T-helper 9 cell (primary cell): ENCODE measurements at places on chromosomes 2 and 18.

DNA sequence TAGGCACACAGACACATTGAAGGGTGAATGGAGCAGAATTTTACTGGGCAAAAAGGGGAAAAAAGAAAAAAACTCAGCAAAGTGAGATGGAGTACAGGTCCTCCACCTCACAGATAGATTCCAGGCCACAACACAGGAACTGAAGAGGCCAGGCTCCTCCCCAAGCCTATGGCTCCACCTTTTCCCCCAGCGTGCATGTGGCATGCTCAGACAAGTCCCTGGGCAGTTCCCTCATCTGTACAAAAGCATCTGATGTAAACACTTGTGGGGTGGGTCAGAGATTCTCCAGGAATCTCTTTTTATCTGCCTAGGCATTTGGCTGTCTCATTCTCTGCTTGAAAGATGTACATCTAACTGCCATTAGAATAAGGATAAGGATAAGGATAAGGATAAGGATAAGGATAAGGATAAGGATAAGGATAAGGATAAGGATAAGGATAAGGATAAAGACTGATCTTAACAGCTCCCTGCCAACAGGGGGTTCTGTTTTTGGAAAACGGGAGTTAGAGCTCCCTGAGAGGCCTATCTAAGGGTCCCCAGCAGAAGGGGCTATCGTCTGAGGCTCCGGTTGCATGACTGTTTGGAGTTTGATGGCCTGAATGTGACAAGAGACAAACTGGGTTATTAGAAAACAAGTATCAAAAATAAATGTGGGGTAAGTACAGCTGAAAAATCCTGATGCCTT is 17.2 kb upstream of the ASXL3 start:
- DNase-seq, result no peak

DNA sequence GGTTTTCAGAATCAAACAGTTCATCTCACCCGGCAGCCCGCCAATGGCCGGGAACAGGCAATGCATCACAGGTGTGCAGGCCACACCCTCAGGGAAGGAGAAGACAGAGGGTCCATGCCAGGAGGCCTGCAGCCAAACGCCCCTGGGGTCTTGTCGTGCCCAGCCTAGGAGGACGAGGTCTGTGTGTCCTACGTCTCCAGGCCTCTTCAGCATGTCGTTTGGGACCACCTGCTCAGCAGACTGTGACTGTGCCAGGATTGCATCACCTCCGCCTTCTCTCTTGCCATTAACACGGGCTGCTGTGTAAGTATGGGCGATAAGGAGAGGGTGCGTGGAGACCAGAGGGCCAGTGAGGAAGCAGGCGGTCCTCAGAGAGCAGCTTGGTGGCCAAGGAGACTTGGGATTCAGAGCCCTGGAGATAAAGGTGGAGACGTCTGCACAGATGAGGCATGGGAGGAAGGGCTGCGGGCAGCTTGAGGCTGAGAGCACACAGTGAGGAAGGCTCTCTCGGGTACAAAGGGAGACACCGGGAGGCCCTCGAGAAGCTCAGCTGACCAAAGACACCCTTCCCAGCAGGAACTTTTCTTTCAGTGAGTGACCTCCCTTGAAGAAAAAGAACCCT is 37.4 kb upstream of the KLHL29 start:
- DNase-seq, result no peak

DNA sequence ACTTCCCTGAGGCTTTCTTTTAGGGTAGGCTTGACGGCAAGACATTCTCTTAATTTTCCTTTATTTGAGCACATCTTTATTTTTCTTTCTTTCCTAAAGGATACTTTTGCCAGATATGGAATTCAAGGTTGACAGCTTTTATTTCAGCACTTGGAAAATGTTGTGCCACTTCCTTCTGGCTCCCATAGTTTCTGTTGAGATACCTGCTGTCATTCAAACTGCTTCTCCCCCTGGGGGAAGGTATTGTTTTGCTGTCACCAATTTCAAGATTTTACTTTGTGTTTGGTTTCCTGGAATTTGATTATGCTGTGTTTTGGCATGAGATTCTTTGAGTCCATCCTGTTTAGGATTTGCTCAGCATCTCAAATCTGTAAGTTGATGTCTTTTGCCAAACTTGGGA is 39.1 kb upstream of the TWIST2 start:
- DNase-seq, result no peak

DNA sequence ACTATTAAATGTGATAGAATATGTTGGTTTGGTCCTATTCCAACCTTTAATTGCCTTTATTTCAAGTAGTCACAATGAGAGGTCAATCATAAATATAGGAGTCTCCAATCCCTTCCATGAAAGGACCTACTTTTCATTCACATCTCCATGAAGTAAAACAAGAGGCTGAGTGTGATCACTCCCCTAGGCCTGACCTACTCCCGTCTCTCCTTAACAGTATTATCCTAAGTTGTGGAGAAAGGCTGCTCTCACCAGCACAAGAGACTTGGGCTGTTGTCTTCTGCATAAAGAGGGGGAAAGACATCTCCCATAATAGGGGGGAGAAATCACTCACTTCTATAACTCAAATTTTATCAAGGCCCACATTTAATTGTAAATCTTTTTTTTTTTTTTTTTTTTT is 105.4 kb downstream of the SOS1 start:
- no peak for DNase-seq

DNA sequence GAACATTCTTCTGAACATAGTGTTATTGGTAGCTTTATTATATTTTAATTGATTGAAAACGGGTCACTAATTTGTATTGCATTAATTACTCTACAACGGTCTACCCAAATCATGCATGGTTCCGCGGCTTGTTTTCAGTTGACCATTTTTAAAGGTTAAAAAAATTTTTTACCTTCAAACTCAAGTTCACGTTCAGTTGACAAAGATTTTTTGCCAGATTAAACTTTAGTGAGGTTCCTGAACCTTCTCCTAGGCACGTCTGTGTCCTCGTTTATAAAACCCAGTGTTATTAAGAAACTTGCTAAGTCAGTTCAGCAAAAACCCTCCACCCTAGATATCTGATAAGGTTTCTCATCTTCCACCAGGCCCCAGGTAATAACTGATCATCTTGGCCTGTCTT is 331.2 kb downstream of the ALK start:
- no peak for DNase-seq

DNA sequence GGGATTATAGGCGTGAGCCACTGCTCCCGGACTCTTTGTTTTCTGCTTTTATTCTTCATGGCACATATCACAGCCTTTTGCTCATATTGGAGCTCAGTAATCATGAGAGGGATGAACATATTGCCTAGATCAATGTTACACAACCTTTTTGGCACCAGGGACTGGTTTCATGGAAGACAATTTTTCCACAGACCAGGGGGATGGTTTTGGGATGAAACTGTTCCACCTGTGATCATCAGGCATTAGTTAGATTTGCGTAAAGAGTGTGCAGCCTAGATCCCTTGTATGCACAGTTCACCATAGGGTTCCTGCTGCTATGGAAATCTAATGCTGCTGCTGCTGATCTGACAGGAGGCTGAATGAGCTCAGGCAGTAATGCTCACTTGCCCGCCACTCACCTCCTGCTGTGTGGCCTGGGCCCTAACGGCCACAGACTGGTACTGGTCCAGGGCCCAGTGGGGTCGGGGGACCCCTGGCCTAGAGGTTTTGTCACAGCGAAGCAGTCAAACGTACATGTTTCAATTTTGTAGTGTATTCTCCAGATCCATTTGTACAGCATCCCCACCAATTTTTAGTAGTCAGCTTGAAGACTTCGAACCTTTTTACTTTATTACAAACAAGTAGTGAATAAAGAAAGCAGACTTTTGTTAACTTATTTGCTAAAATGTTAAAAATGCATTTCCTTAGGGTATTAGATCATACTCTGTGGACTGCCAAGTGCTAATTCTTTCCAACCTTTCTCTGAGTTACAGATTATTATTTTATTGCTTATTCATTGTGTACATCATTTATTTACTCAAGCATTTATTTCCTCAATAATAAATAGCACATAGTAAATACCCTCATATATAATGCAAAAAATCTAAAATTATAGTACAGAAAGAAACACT is 6.2 kb downstream of the DAW1 start:
- no peak for DNase-seq

DNA sequence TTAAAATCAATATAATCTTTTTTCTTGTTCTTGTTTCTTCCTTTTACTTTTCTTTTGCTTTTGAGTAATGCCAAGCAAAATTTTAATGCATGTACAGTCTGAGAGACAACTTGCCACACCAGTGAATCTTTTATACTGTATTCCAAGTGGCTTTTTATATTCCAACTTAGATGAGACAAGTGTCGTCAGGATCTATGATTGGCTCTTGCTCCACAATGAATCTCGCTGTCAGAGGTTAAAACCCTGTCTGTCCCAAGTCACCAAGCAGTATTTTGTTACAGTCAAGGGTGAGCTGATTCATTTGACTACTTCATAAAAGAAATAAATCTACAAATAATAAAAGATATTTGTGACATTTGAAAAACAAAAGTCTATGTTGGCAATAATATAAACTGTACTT is at the start of gene MSTN:
Gene MSTN (minus strand): TSS at position 129 of the 400 bp plus-strand sequence. CDS start 133 bp downstream, outside the sequence.
- DNase-seq, result no peak

DNA sequence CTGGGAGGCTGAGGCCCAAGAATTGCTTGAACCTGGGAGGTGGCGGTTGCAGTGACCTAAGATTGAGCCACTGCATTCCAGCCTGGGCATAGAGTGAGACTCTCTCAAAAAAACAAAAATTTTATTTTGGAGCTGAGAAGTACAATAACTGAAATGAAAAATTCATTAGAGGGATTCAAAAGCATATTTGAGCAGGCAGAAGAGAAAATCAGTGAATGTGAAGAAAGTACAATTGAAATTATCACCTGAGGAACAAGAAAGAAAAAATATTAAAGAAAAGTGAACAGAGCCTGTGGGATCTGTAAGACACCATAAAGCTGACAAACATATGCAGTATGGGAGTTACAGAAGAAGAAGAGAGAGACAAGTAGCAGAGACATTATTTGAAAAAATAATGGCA is 137.1 kb downstream of the RAB3GAP1 start:
- DNase-seq, result no peak

DNA sequence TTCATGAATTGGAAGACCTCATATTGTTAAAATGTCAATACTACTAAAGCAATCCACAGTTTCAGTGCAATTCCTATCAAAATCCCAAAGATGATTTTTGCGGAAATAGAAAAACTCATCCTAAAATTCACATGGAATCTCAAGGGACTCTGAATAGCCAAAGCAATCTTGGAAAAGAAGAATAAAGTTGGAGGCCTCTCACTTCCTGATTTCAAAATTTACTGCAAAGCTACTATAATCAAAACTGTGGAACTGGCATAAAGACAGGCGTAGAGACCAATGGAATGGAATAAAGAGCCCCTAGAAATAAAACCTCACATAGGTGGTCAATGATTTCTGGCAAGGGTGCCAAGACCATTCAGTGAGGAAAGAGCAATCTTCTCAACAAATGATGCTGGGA is 42.3 kb downstream of the ACOXL start:
- DNase-seq, result no peak

DNA sequence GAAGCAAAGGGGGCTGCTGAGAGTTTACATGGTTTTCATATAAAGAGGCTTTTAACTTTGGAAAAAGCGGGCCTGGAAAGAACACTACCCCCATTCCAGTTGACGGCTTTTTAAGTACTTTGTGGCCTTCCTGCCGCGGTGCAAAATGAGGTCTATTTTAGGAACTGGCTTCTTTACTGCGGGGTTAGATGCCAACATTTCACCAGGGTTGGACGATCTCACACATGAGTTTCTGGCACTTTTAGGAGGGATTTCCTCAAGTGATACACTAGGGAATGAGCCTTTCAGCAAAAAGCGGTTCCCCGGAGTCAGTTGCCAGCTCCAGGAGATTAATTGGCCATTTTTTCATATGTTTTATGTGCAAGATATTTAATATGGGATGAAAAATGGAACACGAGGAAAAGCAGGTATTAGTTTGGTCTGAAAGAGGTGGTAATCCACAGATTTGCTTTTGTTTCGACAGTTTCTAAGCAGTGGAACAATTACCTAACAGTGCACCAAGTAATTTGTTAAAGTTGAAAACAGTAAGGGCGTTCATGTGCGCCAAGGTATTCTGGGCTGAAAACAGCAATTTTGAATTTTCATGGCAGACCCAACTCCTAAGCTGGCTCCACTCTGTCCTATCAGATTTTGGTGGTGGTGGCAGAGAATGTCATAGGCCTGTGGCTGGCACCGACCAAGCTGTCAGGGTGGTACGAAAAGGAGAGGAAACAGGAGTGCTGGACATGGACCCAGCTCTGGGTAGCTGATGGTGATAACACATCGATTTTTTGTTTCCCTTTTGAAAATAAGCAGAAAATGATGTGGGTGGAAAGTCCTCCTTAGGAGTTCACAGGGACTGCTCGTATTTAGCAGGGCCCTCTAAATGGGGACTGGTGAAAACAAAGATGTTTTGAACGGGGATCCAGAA is 55.6 kb upstream of the FZD5 start:
- DNase-seq, result no peak

DNA sequence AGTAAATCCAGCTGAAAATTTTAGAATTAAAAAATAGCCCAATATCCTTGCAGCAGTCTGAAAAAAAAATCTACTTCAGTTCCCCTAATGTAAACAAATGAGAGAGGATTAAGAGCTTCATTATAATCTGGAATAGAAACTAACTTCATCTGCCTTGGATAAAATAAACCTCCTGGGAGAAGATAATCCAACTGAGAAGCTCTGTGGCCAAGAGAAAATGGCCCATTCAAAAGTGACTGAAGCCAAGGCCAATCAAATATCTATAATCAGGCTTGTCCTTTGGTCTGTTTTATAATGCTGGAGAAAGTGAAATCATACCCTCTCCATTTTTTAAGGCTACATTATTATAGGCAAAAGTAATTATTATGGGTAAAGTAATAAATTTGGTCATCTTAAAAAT is 110.0 kb downstream of the NEB start:
- no peak for DNase-seq

DNA sequence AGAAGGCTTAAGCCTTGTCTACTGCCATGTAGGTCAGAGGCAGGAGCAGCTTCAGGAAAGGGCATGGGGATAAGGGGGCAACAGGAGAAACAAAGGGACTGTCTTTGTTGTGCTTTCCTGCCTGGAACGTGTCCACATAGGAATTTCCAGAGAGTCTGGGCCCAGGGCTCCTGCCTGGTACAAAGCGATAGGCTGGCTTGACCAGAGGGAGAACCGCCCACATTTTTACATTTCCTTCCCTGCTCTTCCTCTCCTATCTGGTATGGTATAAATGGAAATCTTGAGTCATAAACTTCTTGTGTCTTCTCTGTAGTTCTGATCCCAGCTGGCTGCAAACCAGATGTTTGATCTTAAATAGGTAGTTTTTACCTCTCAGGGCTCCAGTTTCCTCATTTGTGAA is 414.8 kb downstream of the HRH4 start:
- no peak for DNase-seq

DNA sequence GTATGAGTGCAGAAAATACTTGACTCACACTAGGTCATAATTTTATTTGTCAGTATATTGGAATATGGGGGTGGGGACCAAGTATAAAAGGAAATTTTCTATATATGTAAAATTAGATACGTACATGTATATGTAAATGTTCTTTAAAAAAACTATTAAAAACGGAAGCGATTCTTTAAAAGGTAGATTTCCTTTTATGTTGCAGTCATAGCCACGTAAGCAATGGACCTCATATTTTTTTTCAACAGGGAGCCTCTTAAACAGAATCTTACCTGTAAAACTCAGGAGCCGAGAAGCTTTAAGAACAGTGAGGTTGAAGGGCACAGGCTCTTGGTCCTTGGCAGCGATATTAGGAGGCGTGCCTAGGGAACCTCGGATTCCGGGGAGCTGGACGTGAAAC is 3.3 kb downstream of the RHBDD1 start:
- DNase-seq, result no peak
